ENCODE measurements at places on chromosomes 16 and 17.

DNA sequence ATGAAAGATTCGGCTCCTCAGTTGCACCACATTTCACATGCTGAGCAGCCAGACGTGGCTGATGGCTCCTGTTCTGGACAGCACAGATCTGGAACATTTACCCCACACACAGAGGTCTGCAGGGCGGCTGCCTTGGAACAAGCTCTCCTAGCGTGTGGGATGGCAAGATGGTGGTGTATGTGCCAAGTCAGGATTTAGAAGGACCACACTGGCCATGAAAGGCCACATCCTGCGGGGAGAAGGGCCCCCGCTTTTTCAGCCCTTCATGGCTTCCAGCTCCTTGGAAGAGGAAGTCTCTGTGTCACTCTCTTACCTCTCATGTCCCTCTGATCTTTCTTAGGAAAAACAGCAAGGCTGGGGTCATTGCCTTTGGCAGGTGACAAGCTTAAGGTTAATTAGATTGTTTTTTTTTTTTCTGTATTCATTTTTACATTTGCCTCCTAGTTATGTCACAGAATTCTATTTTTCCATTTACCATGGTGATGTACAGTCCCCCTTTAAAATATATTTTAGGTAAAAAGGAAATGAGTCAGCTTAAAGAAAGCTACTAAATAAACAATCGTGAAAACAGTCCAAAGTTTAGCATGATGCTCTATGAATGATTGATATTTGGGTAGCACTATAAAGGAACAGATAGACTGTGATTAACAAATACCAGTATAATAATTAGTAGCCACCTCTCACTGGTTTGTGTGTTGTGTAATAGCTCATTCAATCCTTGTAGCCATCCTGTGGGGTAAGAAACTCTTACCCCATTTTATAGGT lies 396.6 kb downstream of the CPPED1 start:
- no peak for DNase-seq

- DNase-seq = no peak
Measured at GRCh38 chr16:2835638-2836493, 5.8 kb downstream of the ZG16B start.

GRCh38 chr16:54421220-54421619 lies 134.6 kb upstream of the IRX3 start:
- DNase-seq = no peak

- DNase-seq = no peak
Measured at GRCh38 chr16:85569615-85570212, 43.4 kb upstream of the GSE1 start.

- peak; percentile 70 for DNase-seq
Measured at GRCh38 chr17:79936641-79937381, 97.6 kb upstream of the CBX4 start.

- no peak for DNase-seq
Measured at GRCh38 chr16:9002042-9002441, 38.3 kb upstream of the USP7 start.

DNA sequence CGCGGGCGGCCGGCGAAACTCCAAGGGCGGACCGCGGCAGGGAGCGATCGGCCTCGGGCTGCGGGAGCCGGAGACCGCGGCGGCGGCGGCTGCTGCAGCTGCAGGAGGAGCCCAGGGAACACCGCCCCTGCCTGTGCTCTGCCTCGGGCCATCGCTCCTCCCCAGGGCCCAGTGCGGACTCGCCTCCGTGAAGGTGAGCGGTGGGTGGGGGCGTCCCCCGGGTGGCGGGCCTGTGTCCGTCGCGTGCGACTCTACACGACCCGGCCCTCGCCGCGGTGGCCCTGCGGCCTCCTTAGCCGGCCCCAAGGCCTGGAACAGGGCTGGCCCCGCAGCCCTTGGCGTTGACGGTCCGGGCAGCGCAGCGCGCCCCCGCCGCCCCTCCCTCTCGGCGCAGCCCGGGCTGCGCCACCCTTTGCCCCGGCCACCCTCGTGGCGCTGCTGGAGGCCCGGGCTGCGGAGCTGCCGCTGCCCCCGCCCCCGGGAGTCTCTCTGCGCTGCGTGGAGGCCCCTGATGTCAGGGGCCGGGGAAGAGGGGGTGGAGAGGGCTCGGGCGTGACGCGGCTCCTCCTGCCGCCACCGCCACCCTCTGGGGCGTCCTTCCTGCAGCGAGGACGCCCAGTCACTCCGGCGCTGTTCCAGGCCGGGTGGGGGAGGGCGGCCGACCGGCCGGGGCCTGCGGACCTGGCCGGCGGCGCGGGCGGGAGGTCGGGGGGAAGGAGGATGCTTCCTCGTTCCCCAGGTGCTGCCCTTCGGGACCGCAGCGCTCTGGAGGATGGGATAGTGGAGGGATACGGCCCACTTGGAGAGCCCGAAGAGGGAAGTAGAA lies 485 bp downstream of the DYNLL2 start:
- DNase-seq = peak; percentile 45

- no peak for DNase-seq
Measured at GRCh38 chr17:47937941-47938340, 3.4 kb upstream of the PNPO start.

GRCh38 chr17:67413388-67413787 lies 36.3 kb downstream of the PITPNC1 start:
- no peak for DNase-seq

DNA sequence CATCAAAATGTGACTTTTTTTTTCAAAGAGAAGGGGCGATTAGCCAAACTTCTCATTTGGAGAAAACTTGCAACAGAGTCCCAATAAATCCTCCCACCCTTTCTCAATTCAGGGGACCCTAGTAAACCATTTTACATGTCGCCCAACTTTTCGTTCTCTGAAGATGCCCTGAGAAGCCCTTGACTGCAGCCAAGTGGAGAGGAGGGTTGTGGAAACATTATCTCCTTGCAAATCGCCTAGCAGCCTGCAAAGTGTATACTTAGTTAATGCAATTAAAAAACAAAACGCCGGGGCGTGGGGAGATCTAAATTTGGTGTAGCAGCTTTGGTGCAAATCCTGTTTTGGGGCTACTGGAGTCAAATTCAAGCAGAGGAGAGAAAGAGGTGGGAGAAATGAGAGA lies 1.2 kb upstream of the SHISA9 start:
- DNase-seq = no peak

DNA sequence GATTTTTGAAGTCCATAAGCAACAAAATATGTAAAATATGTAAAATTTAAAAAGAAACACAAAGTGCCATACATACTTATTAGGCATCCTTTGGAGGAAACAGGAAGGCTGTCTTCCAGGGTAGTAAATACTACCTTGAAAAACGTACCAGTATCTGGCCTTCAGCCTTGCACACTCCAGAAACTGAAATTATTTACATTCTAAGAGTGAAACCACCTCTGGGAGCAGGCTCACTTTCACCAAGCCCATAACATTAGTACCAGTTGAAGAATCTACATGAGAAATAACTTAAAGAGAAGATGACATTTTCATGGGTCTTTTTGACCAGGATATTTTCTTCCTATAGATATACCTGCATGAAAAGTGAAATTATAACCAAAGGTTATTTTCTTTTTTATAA lies 6.4 kb downstream of the KRTAP9-1 start:
- DNase-seq = no peak

DNA sequence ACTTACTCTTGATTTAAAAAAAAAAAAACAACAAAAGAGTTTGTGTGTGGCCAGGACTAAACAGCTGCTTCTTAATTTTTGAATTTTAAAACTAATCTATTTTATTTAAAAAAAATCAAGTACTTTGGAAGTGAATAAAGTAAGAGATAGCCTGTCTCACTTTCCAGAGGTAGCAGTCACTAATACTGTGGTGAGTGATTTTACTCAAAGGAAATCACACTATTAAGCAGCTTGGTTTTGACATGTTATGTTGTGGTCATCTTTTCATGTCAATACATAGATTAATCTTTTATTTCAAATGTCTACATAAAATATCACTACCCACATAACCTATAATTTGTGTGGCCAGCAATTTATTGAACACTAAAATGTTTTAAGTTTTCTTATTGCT lies 102.2 kb upstream of the HLF start:
- DNase-seq = no peak

- DNase-seq = no peak
Measured at GRCh38 chr16:50526796-50527195, 21.4 kb upstream of the NKD1 start.

All from NCI-H2171 (cell line).